ENCODE measurements at places on chromosomes 3 and 15. TPM values are rescaled to one million over a fixed set of nuclear protein-coding genes. Genes with fewer than 3 reads are reported as not detected.

DZIP1L gene
- total RNA-seq, result 19.9 TPM

SNURF gene
- 21.3 TPM for total RNA-seq

SNX33 gene
- total RNA-seq, result 28.9 TPM

IQCF2 gene
- not detected for total RNA-seq

HYAL1 gene
- total RNA-seq, result 58.2 TPM

RPL39L gene
- 4.8 TPM for total RNA-seq

MBD4 gene
- 38.8 TPM for total RNA-seq

NAALADL2 gene
- 9.8 TPM for total RNA-seq

IGSF10 gene
- total RNA-seq, result 30.9 TPM

SCN11A gene
- total RNA-seq, result 0.27 TPM

Measured in lower lobe of right lung (tissue), 2 donors.